NCI-H1436 treated with DMSO at 0.1 percent for 48 hours (cell line): ENCODE measurements at places on chromosomes 7 and 10.
A peak's percentile ranks its signal among the peaks of the same experiment; 100 is the strongest.

- DNase-seq, result no peak
Measured at GRCh38 chr10:50648089-50648934, 24.6 kb upstream of the SGMS1 start.

GRCh38 chr7:130758429-130759056 is 24.5 kb upstream of the KLF14 start:
- peak; percentile 32 for DNase-seq

DNA sequence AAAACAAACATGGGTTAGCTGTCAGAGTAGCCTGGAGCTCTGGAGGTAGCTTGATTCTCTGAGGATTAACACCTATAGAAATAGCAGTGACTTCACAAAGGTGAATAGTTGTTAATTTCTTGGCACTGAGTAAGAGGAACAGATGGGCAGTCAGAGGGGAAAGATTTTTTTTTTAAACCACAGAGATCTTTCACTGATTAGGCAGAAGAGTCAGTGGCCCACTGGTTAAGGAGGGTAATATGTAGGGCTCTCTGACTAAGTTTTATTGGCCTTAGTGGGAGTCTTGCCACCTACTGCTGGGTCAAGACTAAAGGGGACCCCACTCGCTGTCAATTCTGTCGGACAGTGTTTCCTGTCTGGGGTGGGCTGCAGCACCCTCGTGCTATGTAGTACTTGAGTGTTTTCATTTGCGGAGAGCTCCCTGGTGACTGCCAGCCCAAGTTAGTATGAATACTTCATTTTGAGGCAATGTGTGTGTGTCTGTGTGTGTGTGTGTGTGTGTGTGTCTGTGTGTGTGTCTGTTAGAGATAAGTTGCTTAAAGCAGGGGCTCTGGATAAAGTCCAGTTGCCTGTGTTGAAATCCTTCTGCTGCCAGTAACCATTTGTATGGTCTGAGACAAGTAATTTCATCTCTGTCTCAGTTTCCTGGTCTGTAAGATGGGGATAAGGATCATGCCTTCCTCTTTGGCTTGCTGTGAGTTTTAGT is 145.2 kb downstream of the ARID5B start:
- no peak for DNase-seq

DNA sequence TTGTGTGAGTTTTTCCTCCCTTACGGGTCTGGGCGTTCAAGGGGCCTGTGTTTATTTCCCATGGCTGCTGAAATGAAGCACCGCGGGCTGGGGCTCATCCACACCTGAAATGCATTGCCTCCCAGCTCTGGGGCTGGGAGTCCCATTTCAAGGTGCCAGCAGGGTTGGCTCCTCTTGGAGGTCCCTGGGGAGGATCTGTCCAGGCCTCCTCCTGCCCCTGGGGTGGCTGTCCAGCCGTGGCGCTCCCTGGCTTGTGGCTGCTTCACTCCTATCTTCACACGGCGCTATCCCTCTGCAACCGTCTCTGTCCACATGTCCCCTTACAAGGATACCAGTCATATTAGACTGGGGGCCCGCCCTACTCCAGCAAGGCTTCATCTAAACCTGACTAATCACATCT is 41.1 kb upstream of the CNPY1 start:
- DNase-seq, result no peak

DNA sequence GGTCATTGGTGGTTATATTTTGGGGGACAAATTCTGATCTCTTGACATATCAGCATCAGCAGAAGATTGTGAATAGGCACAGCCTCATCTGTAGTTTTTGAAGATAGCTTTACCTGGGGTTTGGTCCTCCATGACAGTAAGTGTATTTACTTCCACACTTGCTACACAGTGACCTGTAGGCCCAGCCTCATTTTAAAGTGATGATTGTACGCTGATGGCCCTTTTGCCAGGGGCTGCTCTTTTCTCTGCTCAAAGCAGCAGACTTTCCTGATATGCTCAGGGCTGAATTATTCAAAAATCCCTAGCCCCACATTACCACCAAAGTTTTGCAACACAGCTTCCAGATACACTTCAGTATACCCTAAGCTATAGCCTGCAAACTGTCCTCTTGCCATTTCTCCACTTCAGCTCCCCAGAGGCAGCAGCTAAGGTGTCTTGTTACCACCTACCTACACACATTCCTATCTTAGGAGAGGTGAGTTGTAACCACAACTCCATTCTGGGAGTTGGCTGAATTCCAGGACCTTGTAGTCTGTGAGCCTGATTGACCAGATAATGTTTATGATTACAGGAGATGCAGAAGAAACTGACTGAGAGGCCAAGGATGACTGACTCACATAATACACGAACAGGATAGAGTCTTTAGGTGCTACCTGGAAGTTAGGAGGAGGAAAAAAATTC is 6.0 kb downstream of the ASB4 start:
- no peak for DNase-seq

DNA sequence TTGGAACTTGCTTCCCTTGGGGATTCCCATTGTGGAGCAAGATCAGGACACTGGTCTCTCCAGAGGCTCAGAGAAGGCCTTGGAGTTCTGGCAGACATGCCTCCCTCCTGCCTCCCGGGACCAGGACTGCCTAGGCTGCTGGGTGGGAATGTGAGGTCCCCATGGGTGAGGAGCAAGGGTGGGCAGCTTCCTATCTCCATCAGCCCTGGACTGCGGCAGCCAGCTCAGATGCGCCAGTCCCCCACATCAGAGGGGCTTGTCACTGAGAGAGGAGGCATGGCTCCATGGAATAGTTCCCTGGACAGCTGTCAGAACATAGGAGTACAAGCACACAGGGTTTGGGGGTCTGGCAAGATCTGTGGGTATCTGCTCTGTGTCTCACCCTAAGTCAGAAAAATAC is 17.3 kb downstream of the GPR26 start:
- DNase-seq, result no peak

DNA sequence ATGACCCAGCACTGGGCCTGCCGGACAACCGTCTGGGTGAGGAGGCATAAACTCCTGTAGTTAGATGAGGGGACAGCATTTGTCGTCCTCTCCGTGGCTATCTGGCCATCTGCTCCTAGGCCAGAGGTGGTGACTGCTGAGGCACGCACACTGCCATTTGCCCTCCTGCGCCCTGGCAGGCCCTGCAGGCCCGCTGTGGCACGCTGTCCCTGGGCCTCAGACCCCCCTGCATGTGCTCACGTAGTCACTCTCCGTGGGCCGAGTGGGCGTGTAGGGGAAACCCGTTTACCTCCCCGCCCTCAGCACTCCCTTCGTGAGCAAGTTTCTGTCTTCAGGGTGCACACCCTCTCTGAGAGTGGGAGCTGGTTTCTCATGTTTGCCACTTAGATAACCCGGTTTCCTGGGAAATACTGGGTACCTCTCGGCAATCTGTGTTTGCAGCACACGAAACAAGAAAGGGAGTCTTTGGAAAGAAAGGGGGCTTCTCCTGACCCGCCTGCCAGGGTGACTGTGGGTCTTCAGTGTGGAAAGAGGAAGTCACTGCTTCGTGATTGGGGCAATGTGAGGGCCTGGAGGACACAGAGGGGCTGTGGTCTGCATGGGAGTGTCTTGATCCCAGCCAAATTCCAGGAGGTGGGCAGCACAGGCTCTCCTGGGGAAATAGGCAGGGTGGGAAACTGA is 10.8 kb downstream of the ADAMTS14 start:
- no peak for DNase-seq

GRCh38 chr10:133307776-133308420 is 774 bp downstream of the TUBGCP2 start:
- peak; percentile 43 for DNase-seq

GRCh38 chr10:73251683-73252444 is 580 bp downstream of the MRPS16 start:
- DNase-seq, result no peak

- no peak for DNase-seq
Measured at GRCh38 chr10:126525326-126525725, 137.0 kb upstream of the ADAM12 start.

GRCh38 chr10:98295401-98295811 is 27.4 kb upstream of the LOXL4 start:
- DNase-seq, result no peak

DNA sequence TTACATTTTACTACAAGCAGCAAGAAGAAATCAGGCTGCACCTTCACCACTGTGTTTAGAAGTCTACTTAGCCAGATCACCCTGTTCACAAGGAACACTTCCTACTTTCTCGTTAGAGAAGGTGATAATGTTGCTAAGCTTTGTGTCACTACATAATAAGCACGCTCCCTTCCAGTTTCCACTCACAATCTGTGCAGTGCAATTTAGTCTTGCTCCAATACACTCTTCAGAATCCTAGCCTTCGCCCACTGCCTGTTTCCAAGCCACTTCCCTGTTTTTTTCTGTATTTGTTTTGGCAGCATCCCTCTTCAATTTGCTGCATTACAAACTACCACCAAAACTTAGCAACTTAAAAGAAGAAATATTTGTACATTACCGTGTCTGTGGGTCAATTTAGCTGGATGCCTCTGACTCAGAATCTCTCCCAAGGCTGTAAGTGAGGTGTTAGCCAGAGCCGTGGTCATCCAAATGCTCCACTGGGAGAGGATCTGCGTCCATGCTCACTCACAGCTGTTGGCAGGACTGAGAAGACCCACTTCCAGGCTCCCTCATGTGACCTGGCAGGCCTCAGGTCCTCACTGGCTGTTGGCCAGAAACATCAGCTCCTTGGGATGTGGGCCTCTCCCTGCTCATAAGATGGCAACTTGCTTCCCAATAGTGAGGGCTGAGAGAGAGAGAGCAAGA is 110.4 kb downstream of the PON1 start:
- DNase-seq, result no peak

GRCh38 chr7:100352984-100353684 is 4.8 kb upstream of the PILRB start:
- DNase-seq, result no peak

DNA sequence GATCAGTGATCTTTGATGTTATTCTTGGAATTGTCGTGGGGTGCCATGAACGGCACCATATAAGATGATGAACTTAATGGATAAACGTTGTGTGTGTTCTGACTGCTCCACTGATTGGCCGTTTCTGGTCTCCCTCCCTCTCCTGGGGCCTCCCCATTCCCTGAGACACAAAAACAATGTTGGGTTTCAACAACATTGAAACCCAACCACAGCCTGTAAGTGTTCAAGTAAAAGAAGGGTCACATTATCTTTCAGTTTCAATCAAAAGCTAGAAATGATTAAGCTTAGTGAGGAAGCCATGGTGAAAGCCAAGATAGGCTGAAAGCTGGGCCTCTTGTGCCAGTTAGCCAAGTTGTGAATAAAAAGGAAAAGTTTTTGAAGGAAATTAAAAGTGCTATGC is 19.5 kb downstream of the EN2 start:
- no peak for DNase-seq

DNA sequence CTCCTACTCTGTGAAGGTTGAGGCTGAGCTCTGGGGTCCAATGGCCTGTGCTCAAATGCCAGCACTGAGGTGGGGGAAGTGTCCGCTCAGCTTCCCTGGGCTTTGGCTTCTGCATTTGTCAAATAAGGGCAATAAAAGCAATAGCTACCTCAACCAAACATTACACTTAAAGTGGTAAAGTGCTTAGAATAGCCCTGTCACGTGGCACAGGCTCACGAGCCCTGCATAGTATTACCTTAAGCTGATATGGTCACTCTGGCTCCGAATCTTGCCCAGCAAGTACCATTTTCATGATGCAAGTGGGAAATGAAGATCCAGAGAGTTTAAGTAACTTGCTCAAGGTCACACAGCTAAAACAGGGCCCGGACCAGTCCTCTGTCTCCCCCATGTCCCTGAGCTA is 451.1 kb upstream of the ZMIZ1 start:
- no peak for DNase-seq

- DNase-seq, result no peak
Measured at GRCh38 chr7:123652406-123652805, 3.3 kb upstream of the LMOD2 start.

DNA sequence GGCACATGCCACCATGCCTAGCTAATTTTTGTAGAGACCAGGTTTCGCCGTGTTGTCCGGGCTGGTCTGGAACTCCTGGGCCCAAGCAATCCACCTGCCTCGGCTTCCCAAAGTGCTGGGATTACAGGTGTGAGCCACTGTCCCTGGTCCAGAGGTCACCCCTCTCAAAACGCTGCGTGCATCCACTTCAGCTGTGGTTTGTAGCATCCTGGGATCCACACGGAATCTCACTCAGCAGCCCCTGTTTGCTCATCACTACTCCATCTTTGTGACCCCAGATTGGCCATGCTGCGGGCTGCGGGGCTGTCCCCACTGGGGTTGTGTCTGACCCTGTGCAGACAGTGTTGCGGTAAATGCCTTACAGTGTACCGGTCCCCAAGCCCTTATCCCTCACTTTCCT is 3.5 kb downstream of the INPP5A start:
- DNase-seq, result no peak

DNA sequence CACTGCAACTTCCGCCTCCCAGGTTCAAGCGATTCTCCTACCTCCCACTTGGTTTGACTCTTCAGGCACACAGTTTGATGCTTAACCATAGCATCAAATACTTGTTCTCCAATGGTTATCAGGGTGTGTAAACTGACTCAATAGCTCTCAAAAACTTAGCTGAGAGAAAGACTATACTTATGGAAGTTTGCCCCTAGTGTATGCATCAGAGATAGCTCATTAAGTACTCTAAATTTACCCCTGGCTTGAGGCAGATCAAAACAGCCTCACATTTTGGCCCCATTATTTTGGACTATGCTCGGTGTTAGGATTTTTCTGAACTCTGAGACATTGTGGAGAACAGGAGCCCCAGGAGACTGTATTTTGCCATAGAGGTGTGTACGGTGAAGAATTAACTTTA is 40.8 kb upstream of the SLC35B4 start:
- no peak for DNase-seq

GRCh38 chr10:66283874-66284464 is 641.9 kb upstream of the LRRTM3 start:
- no peak for DNase-seq

- DNase-seq, result no peak
Measured at GRCh38 chr10:94630017-94630688, 53.4 kb upstream of the CYP2C18 start.

DNA sequence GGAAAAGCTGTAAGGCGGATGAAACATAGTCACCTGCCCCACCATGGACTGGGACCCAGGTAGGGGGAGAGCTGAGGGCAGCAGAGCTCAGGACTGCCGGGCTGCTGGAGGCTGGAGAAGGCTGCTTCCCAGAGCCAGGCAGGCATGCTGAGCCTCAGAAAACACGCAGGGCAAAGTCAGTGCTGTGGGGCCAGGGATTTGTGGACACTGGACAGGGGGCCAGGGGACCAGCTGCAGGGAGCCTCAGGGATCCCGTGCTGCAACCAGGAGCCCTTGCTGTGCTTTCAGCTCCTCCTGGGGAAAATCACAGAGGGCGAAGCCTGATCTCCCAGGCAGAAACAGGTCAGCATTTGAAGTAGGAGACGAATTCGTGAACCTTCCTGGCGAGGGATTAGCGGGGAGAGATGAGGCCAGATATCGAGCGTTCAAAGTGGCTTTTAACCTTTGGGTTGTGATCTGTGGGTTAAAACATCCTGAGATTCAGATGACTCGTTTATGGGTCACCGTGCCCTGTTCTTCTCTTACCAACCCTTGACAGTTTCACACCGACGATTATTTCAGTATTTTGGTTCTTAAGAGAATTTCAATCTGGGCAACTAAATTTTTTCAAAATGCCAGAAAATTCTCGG is 85.6 kb upstream of the SHH start:
- DNase-seq, result no peak

- DNase-seq, result no peak
Measured at GRCh38 chr7:155377838-155378579, 79.9 kb upstream of the EN2 start.

GRCh38 chr10:3774814-3775695 is 10.0 kb downstream of the KLF6 start:
- DNase-seq, result no peak
